ENCODE measurements at places on chromosomes 3 and 15.

GRCh38 chr3:34150992-34151391 is 352.6 kb downstream of the PDCD6IP start:
- DNase-seq: no peak

DNA sequence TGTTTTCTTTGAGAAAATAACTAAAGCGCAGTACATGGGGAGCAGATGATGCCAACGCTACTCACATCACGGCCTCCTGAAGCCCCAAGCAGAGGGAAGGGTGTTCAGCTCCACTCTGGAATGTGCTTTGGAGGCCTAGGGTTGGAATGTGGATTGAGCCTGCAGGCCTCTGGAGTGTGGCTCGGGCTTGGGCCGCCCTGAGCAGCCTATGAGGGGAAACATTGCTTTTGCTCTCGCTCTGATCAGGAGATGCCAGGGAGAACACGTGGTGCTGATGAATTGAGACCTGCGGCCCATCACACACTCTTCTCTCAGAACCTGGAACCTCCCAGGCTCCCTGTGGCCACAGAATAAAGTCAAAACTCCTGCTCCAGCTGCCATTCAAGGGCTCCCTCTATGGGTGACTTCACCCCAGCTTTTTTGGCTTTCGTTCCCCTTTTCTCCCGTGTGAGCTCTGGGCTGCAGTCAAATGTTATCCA is 23.3 kb downstream of the CCDC13 start:
- no peak for DNase-seq

DNA sequence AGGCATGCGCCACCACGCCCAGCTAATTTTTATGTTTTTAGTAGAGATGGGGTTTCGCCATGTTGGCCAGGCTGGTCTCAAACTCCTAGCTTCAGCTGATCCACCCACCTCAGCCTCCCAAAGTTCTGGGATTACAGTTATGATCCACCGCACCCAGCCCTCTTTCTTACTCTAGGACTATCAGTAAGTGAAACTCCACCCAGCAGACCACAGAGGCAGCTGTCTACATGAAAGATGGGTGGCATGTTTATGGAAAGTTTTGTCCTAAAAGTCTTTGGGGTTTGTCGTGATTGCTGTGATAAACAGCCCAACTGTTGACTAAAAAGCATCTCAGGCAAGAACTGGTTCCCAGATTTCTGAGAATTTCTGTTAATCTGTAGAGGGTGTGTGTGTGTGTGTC is 10.9 kb downstream of the ARL6IP5 start:
- no peak for DNase-seq

DNA sequence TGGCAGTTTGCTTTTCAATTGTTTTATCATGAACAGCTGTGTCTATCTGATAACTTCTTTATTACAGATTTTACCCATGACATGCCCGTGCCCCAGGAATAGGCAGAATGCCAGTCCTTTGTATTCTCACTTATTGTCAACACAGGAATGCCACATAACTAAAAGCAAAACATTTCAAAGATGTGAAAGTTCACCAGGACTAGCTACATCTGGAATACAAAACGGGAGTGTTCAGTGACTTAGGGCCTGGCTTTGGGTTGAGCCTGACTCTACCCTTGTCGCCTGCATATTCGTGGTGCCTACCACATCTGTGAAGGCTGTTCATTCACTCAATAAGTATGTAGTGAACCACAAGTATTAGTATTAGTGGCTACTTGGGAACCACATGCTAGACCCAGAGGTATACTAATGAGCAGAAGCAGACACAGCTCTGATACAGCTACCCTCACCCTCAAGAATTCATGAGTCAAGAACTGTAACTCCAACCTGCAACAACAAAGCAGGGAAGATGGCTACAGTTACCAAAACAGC is 2.9 kb downstream of the TNFSF10 start:
- DNase-seq: no peak

- DNase-seq: no peak
Measured at GRCh38 chr15:68536331-68537095, 42.3 kb upstream of the CORO2B start.

DNA sequence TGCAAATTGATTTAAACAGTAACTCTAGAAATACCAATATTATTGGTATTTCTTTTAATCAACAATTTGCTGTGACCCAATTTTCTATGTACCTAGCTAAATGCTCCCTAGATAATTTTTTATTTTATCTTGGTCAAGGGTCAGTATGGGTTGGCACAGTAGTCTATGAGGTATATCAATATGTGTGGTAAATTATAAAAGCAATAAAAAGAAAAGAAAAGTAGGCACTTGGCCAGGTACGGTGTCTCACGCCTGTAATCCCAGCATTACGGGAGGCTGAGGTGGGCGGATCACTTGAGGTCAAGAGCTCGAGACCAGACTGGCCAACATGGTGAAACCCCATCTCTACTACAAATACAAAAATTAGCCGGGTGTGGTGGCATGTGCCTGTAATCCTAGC is 34.0 kb upstream of the STIMATE start:
- no peak for DNase-seq

DNA sequence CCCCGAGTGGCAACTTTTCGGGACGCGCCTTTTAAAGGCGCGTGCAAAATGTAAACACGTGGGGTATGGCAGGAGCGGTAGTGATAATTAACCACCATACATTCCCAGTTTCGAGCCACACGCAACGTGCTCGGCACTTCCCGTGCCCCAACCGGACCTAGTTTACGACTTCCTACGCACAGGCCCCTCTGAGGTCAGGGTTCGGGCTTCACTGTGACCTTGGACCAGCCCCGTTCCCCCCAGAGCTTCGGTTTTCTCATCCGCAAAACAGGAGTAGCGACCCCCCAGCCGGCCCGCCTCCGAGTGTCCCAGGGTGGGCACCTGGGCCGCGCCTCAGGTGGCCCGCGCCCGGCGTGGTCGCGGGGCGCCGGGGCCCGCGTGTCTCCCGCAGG is 451 bp downstream of the CHCHD4 start:
- DNase-seq: peak; percentile 87

DNA sequence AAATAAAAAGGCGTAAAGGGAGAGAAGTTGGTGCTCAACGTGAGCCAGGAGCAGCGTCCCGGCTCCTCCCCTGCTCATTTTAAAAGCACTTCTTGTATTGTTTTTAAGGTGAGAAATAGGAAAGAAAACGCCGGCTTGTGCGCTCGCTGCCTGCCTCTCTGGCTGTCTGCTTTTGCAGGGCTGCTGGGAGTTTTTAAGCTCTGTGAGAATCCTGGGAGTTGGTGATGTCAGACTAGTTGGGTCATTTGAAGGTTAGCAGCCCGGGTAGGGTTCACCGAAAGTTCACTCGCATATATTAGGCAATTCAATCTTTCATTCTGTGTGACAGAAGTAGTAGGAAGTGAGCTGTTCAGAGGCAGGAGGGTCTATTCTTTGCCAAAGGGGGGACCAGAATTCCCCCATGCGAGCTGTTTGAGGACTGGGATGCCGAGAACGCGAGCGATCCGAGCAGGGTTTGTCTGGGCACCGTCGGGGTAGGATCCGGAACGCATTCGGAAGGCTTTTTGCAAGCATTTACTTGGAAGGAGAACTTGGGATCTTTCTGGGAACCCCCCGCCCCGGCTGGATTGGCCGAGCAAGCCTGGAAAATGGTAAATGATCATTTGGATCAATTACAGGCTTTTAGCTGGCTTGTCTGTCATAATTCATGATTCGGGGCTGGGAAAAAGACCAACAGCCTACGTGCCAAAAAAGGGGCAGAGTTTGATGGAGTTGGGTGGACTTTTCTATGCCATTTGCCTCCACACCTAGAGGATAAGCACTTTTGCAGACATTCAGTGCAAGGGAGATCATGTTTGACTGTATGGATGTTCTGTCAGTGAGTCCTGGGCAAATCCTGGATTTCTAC is at the start of gene RARB:
RARB (plus strand) TSS at position 322 of the 847 bp plus-strand sequence; CDS start at position 791, 469 bp downstream.
- peak; percentile 62 for DNase-seq

- no peak for DNase-seq
Measured at GRCh38 chr3:126156468-126156867, 23.9 kb downstream of the ALDH1L1 start.

GRCh38 chr3:52054661-52055511 is 1.5 kb downstream of the DUSP7 start:
- no peak for DNase-seq

- no peak for DNase-seq
Measured at GRCh38 chr15:38642689-38643270, 78.2 kb upstream of the RASGRP1 start.

DNA sequence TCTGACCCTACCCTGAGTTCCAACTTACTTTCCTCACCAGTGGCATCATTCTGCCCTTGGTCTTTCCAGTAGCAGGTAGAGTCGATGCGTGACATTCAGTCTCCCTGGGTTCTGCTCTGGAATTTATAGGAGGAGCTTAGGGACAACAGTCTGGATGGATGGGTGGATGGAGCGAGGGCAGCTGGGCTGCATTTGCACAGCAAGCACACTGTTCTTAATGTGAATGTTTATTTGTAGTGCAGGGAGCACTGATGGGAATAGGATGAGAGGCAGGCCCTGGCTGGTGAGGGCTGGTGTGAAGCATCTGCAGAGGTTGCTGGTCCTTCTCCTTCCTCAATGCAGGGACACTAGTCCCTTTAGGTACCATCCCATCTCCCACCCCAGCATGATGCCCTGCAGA is 176.2 kb downstream of the EPHB1 start:
- no peak for DNase-seq

DNA sequence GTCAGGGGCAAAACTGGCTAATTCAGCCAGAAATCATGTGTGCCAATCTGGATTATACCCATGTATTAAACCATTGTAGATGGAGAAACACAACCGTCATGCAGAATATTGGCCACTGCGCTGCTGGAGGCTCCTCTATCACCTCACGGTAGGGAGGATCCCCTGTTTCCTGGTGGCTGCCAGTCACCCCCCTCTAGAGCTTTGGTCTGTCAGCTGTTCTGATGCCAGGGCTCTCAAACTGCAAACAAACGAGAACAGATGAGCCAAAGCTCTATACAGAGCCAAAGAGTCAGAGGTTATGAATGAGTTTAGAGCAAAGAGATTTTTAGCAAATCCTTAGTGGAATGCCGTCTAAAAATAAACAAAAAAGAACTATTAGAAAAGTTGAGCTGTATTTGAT is 62.5 kb downstream of the IL20RB start:
- no peak for DNase-seq

- DNase-seq: no peak
Measured at GRCh38 chr3:121998611-121999473, 23.2 kb downstream of the ILDR1 start.

DNA sequence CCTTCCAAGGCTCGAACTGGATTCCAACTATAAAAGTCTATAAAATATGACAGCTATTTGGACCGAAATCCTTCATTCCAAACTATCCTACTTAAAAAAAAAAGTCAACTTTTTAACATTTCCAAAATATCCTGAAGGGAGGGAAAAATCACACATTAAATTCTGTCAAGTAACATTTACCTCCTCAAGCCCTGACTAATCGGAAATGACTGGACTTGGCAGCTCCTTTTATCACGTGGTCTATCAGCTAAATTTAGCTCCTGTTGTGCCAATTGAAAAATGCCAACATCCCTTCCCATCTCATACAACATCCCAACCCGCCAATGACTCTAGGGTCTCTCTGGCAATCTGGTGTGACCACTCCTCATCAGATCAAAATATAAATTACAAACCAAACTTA is 297.9 kb downstream of the FHIT start:
- no peak for DNase-seq

DNA sequence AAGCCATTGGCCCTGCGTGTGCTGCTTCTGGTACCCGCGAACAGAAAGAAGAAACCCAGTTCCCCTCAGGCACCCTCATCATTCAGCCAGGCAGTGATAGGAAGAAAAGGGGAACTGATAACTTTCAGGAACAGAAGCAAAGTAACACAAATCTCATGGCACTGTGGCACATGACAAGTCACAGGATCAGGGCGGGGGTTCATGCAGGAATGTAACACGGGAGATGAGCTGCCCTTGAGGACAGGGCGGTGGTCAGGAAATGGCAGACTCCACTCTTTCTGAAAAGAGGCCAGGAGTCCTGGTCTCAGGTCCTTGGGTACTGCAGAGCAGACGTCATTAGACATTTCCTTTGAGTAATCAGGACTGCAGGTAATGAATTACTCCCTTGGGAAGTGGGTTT is 95.5 kb downstream of the CCNL1 start:
- no peak for DNase-seq

GRCh38 chr3:53346922-53347260 is 452 bp downstream of the DCP1A start:
- DNase-seq: no peak

- DNase-seq: no peak
Measured at GRCh38 chr15:90427185-90427584, 39.1 kb downstream of the IQGAP1 start.

- no peak for DNase-seq
Measured at GRCh38 chr15:26866298-26867199, at the start of gene GABRA5. TSS of gene GABRA5 (plus strand) at chr15:26867062. CDS start at chr15:26869249, 2,187 bp downstream.

DNA sequence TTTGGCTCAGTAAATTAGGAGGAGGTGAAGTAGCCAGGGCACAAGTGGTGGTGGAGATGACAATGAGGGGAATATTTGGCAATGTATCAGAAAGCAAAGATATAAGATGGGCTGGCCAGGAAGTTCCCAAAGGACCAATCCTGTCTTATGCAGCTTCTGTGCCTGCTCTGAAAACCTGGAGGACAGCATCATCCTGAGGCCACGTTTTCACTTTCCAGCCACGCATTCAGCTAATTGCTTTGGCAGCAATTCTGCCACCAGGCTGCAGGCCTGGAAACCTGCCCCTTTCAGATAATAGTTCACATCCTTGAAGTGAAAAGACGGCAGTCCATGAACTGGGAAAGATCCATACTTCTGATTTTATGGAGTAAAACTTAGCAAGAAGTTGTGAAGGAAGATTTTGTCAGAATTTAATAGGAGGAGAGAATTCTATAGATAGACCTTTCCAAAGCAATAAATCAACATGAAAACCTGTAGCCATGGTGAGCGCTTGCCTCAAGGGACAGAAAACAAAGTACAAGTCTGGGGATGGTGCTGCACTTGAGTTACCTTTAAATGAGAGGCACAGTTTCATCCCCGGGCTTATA is 682.5 kb downstream of the GRM7 start:
- DNase-seq: no peak

Measured in anterior cingulate cortex (tissue), 58 donors.